Naive thymus-derived CD4-positive, alpha-beta T cell (primary cell): ENCODE measurements at places on chromosomes 7 and 10.

GRCh38 chr10:100141446-100142087, 44.3 kb downstream of the ERLIN1 start:
- no peak for DNase-seq

DNA sequence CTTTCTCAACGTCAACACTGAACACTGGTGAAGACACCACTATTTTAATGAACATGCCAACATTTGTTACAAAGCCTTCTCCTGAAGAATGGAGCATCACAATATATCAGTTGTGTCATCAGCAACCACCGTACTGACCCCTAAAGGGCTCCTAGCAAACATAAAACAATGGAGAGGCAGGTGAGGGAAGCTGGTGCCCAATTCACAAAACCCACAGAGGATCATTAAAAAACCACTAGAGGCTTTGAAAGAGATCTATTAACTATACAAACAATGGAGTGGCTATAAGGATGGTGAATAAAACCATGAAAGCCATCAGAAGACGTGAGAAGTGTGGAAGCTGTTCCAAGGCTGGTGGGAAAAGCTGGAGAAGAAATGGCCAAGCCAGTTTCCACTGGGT, 150.8 kb downstream of the FAM107B start:
- no peak for DNase-seq

DNA sequence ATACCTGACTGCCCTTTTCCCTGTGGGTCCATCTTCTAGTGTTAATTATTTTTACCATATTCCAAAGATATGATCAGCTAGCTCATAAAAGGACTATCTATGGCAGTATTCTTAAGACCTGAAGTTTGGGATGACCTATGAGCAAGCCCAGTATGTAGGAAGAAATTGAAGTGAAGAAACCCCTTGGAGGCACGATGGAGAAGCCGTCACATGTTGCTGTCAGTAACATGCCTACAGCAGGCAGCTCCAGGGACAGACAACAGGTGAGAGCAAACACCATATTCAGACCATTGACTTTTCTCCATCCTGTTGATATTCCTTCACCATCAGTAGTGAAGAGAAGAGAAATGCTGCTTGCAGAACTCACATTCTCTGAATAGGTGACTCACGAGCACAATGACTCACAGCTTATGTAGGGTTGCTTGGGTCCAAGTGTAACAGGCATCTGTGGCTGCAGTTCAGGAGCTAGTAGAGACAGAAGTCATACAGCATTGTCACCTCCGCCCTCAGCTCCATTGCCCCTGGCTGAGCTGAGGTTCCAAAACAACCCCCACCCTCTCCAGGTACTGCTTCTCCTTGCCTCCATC, 8.4 kb upstream of the LYZL2 start:
- no peak for DNase-seq

GRCh38 chr10:51804866-51805265, 105.5 kb upstream of the CSTF2T start:
- DNase-seq = no peak

GRCh38 chr7:2792856-2793487, 51.1 kb downstream of the GNA12 start:
- DNase-seq = no peak

DNA sequence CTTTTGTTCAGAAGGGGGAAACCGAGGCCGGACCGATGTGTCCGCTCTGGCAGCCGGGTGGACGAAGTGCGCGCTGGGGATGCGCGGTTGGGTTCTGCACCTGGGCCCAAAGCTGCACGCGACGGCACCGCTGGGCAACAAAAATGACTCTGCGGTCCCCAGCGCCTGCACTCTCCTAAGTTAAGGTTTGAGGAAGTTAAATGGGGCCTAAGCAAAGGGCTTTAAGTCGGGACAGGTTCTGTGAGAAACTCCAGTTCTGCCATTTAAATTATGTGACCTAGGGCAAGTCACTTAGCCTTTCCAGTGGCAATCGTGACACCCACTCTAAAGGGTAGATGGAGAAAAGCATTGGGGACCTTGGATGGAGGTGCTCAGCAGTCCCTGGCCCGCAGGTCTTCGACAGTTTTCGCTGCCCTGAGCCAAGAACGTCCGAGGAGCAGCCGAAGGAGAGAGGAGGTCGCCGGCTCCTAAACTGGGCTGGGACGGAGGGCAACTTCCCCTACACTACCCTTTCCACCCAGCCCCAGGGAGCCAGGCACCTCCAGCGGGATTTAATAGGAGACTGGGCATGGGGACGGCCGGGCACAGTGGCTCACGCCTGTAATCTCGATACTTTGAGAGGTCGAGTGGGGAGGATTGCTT, 534 bp upstream of the ACBD5 start:
- peak; percentile 48 for DNase-seq
